ENCODE measurements at places on chromosomes 3 and 15.

GRCh38 chr15:58454950-58455401 lies 23.2 kb downstream of the LIPC start:
- no peak for DNase-seq

DNA sequence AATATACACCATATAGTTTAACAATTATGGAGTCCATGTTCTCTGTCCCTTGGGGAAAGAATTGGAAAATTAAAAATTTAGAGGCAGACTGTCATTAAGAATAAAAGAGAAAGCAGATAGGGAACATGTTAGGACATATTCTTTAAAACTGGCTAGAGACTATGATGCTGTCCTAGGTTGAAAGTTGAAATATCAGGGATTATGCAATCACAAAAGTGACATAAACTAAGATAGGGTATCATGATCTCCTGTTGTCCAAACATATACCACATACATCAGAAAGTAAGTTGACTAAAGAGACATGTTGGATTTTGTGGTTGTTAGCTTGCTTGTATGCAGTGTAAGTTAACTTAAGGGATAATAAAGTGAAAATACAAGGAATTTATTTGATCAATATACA lies 9.9 kb upstream of the EID1 start:
- DNase-seq: no peak

GRCh38 chr3:175732017-175732416 lies 872.9 kb downstream of the NAALADL2 start:
- no peak for DNase-seq

GRCh38 chr15:100042558-100042957 lies 299.2 kb downstream of the ADAMTS17 start:
- DNase-seq: no peak

DNA sequence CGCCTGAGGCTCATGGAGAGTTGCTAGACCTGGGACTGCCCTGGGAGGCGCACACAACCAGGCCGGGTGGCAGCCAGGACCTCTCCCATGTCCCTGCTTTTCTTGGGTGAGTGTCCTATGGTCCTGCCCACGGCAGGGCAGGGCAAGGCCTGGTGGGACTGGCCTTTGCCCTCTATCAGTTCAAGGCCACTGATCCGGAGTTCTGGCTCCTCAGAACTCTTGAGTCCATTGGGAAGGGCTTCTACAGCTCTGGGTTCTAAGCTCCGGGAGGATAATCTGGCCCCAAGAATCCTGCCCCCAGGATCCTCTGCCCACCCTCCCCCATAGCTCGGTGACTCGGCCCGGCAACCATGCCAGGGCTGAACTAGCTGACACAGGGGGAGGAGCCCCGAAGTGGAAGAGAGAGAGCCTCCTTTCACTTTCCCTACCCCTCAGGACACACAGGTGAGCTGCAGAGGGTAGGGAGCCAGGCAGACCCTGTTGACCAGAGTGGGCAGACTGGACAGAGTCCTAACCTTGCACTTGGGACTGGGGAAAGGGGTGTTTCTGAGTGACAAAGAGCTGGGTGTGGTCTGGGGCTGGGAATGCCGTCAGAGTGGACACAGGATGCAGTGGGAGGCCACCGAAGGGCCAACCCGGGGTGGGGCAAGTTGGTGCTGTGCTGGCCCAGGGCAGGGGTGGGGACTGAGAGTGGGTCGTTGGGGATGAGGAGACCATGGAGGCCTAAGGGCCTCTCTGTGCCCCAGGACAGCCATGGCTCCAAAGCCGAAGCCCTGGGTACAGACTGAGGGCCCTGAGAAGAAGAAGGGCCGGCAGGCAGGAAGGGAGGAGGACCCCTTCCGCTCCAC lies 664 bp downstream of the PARP3 start:
- DNase-seq: peak; percentile 52

DNA sequence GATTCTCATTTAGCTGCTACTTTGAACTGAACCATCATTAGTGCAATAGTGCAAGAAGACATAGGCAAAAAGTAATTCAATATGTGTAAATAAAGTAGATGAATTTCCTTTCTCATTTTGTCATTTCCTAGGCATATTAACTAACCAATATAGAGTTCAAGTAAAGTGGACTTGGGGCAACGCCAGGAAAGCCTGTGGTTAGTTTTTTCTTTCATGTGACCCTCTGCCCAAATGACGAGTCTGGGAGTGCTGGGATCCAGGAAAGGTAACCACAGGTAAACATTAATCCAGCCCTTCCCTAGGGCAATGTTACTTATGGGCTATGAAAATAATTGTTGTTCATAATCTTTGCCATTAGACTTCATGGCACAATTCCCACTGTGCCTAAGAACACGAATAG lies 181.0 kb downstream of the VPS13C start:
- no peak for DNase-seq

GRCh38 chr3:14806641-14807263 lies 12.0 kb upstream of the FGD5 start:
- no peak for DNase-seq

DNA sequence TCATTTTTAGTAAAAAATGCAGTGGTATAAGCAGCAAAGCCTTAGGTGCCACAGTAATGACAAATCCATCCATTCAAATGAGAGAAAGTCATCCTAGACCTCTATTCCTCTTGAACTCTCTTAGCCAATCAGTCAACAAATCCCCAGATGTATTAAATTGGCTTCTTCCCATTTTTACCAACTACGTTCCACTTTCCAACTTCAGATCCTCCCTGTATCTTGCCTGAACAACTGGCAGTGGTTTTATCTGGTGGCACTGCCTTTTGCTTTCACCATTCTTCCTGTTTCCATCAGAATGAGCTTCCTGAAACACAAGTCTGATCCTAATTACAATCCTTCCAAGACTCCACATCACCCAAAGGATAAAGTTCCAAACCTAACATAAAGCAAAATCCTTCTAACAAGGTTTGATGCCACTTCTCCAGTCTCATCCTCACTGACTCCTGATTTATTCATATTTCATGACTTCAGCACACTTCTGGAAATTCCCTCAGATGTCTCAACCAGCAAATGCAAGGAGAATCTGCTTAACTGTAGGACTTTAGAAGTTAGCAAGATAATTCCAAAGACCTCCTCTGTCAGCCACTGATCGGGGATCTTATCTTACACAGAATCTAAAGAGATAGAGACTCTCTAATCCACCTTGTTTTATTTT lies 69.8 kb upstream of the SLC4A7 start:
- DNase-seq: no peak

DNA sequence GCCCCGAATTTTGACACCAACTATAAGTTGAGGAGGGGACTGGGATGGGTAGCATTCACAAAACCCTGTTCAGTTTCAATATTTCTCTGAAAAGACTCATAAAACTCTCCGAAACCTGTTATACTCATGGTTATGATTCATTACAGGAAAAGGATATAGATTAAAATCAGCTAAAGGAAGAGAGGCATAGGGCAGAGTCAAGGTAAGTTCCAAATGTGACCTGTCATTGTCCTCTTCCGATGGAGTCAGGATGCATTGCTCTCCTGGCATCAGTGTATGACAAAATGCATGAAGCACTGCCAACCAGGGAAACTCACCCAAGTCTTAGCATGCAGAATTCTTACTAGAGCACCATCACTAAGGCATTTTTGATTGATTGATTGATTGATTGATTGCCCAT lies 525.0 kb upstream of the NAALADL2 start:
- no peak for DNase-seq

All from uterus (tissue), 4 donors.